ENCODE measurements at places on chromosomes 5 and 9.

- no peak overlapping the region for H3K4me3 ChIP-seq
- H3K4me1 ChIP-seq = no peaks in the 10 kb centered on the region
- DNase-seq = no peak
- no peak overlapping the region for H3K27ac ChIP-seq
Observed at GRCh38 chr5:32254881-32255539, 57.7 kb downstream of the MTMR12 start.

DNA sequence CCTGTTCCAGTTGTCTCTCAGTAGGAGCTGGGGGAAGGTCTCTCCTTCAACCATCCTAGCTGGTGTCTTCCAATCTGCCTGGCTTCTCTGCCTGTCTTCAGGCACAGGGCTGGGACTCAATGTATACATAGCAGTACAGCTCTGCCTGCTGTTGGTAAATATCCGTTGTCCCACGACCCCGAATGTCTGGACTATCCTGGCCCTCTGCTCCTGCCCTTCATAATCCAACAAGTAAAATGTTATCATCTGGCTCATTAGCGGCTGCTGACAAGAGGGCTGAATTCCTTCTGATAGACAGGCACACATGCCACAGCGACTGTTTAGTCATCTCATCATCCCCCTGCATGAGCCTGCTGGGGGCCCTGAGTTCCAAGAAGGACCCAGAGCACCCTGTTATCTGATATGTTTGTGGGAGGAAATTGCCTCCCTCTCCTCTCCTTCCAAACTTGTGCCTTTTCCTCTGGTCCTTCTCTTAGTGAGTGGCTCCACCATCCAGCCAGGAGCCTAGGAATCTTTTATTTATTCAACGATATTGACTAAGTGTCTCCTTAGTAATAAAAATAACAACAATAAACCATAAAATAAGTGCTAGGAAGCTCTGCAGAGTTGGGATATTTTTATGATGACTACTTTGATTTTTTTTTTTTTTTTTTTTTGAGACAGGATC is 29.5 kb upstream of the TGFBR1 start:
- H3K27me3 ChIP-seq = no peaks in the 10 kb centered on the region
- H3K27ac ChIP-seq = no peak overlapping the region
- no peaks in the 10 kb centered on the region for H3K4me1 ChIP-seq
- no peak for DNase-seq
- no peaks in the 10 kb centered on the region for H3K36me3 ChIP-seq
- H3K4me3 ChIP-seq = no peak overlapping the region

GRCh38 chr5:96852759-96853158 is 23.5 kb upstream of the ERAP2 start:
- DNase-seq = no peak
- no peak overlapping the region for H3K27ac ChIP-seq
- H3K36me3 ChIP-seq = no peaks in the 10 kb centered on the region
- no peak overlapping the region for H3K4me3 ChIP-seq
- H3K27me3 ChIP-seq = no peaks in the 10 kb centered on the region
- H3K4me1 ChIP-seq = no peaks in the 10 kb centered on the region

GRCh38 chr5:134140530-134141201 is 26.2 kb downstream of the TCF7 start:
- peaks cover 1% of the 10 kb centered on the region for H3K4me1 ChIP-seq
- no peak overlapping the region for H3K4me3 ChIP-seq
- H3K27me3 ChIP-seq = no peaks in the 10 kb centered on the region
- DNase-seq = peak; percentile 63

DNA sequence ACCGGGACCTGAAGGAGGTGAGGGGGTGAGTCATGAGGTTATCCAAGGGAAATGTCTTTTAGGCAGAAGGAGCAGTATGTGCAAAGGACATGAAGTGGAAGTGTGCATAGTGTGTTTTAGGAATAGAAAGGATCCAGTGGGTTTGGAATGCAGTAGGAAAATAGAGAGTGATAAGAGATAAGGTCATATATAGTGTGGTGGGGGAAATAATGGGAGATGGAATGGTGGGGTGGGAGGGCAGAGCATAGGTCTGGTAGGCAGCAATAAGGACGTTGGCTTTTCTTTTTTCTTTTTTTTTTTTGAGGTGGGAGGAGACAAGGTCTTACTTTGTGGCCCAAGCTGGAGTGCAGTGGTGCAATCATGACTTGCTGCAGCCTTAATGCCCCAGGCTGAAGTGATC is 17.8 kb downstream of the SNX24 start:
- H3K27ac ChIP-seq = no peak overlapping the region
- H3K36me3 ChIP-seq = no peaks in the 10 kb centered on the region
- DNase-seq = no peak
- peaks cover 1% of the 10 kb centered on the region for H3K4me1 ChIP-seq
- no peak overlapping the region for H3K4me3 ChIP-seq

DNA sequence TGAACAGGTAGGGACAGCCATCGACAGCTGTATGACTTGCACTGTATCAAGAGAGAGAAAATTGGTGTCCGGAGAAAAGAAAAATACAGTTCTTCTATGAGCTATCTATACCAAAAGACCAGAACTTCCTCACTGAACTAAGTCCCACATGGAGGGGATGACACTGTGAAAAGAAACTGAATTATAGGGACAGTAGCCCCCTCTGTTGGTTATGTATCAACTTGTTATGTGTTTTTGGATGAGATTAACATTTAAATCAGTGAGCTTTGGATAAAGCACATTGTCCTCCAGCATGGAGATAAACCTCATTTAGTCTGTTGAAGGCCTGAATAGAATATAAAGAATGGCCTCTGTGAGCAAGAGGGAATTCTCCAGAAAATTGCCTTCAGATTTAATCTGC is 176.6 kb upstream of the SH3GL2 start:
- DNase-seq = no peak
- peaks cover 5% of the 10 kb centered on the region for H3K4me1 ChIP-seq
- H3K4me3 ChIP-seq = no peak overlapping the region
- H3K36me3 ChIP-seq = no peaks in the 10 kb centered on the region
- no peak overlapping the region for H3K27ac ChIP-seq

GRCh38 chr5:75584641-75585040 is 26.6 kb upstream of the ANKDD1B start:
- no peaks in the 10 kb centered on the region for H3K4me1 ChIP-seq
- DNase-seq = no peak
- H3K4me3 ChIP-seq = no peak overlapping the region
- no peaks in the 10 kb centered on the region for H3K27me3 ChIP-seq
- no peak overlapping the region for H3K27ac ChIP-seq
- no peaks in the 10 kb centered on the region for H3K36me3 ChIP-seq

DNA sequence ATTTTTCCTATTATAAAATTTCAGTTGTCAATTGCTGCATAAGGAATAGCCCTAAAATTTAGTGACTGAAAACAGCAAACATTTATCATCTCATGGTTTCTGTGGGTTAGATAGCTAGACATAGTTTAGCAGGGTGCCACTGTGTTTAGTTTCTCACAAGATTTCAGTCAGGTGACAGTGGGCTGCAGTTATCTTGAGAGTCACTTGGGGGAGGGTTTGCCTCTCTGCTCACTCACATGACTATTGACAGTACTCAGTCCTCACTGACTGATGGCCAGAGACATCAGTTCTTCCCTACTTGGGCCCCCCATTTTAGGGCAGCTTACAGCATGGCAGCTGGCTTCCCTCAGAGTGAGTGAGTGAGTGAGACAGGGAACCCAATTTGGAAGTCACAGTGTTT is 42.0 kb downstream of the PBX3 start:
- H3K27ac ChIP-seq = no peak overlapping the region
- H3K27me3 ChIP-seq = no peaks in the 10 kb centered on the region
- no peak overlapping the region for H3K4me3 ChIP-seq
- H3K36me3 ChIP-seq = no peaks in the 10 kb centered on the region
- DNase-seq = no peak
- H3K4me1 ChIP-seq = no peaks in the 10 kb centered on the region

- no peak for DNase-seq
- no peaks in the 10 kb centered on the region for H3K36me3 ChIP-seq
- no peaks in the 10 kb centered on the region for H3K27me3 ChIP-seq
- no peak overlapping the region for H3K4me3 ChIP-seq
- H3K27ac ChIP-seq = no peak overlapping the region
- H3K4me1 ChIP-seq = no peaks in the 10 kb centered on the region
Observed at GRCh38 chr9:8096091-8096490, 296.5 kb upstream of the DMAC1 start.

- no peak overlapping the region for H3K27ac ChIP-seq
- H3K4me1 ChIP-seq = no peaks in the 10 kb centered on the region
- no peaks in the 10 kb centered on the region for H3K36me3 ChIP-seq
- no peak overlapping the region for H3K4me3 ChIP-seq
- H3K27me3 ChIP-seq = no peaks in the 10 kb centered on the region
- DNase-seq = no peak
Observed at GRCh38 chr9:7579351-7579750, 220.2 kb downstream of the DMAC1 start.

DNA sequence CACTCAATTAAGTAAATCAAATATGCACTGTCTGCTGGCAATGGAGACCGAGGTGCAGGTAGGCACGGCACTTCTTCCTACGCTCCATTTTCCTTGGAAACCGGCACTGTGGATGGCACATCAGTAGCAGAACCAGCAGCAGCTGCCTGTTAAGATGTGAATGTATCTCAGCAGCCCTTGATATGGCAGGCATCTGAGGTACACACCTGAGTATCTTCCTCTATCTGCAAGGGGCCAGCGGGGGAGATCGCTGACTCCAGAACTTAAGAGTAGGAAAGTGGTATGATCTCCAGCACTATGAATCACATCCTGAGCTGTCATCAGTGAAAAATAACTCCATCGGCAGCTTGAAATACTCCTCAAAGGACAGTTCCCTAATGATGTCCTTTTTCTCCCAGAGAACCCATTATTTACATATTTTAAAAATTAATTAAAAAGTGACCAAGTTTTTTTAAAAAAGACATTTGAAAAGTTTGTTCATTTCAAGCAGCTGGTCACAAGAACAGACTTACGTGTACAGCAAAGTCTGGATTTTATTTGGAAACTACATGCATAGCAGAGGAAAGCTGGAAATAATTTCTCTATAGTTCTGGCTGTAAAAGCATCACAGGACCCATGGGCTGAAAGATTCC is 97.1 kb downstream of the ADAMTS12 start:
- DNase-seq = no peak
- no peaks in the 10 kb centered on the region for H3K36me3 ChIP-seq
- H3K27me3 ChIP-seq = no peaks in the 10 kb centered on the region
- no peak overlapping the region for H3K27ac ChIP-seq
- peaks cover 3% of the 10 kb centered on the region for H3K4me1 ChIP-seq
- no peak overlapping the region for H3K4me3 ChIP-seq

GRCh38 chr5:81505672-81506071 is 111.7 kb upstream of the ACOT12 start:
- H3K27me3 ChIP-seq = no peaks in the 10 kb centered on the region
- H3K27ac ChIP-seq = no peak overlapping the region
- H3K4me1 ChIP-seq = no peaks in the 10 kb centered on the region

DNA sequence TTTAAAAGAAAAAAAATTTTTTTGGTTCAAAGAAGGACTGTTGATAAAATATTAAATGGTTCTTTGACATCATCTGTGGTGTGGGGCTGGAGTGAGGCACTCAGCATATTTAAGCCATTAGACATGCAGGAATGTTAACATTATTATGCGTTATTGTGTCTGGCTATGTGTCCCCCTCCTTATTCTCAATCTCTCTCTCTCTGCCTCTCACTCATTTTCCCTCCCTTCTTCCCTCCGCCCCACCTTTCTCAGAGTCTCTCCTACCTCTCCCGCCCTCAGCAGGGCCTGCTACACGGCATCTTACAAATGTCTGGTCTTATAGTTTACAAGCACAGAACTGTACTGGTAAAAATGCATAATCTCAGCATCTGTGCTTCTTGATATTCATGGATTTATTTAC is 287.8 kb upstream of the TMEM161B start:
- no peak overlapping the region for H3K4me3 ChIP-seq
- no peaks in the 10 kb centered on the region for H3K36me3 ChIP-seq
- DNase-seq = no peak
- H3K27me3 ChIP-seq = no peaks in the 10 kb centered on the region
- H3K4me1 ChIP-seq = no peaks in the 10 kb centered on the region

Data from iPS DF 6.9 (cell line).